WERI-Rb-1 (cell line): ENCODE measurements at places on chromosomes 5 and 9.

- DNase-seq: no peak
Measured at GRCh38 chr5:123104607-123105006, 15.6 kb downstream of the PRDM6 start.

DNA sequence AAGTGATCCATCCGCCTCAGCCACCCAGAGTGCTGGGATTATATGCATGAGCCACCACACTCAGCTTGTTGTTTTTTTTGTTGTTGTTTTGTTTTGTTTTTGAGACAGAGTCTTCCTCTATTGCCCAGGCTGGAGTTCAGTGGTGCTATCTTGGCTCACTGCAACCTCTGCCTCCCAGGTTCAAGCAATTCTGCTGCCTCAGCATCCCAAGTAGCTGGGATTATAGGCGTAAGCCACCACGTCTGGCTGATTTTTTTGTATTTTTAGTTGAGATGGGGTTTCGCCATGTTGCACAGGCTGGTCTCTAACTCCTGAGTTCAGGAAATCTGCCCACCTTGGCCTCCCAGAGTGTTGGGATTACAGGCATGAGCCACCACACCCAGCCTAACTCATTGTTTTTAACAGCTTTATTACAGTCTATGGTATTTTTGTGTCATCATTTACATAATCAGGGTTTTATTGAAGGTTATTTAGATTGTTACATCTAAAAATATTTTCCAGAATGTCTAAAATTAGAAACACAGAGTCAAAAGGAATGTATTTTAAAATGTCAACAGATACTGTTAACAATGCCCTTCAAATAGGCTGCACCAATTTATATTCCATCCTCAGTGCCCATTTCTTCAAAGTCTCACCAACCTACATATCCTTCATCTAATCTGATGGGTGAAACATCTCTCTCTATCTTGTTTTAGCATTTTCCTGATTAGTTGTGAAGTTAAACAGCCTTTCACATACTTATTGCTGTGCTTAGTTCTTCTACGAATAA is 18.6 kb downstream of the KIF3A start:
- DNase-seq: no peak

- DNase-seq: no peak
Measured at GRCh38 chr5:149860801-149861322, 83.7 kb downstream of the PDE6A start.

DNA sequence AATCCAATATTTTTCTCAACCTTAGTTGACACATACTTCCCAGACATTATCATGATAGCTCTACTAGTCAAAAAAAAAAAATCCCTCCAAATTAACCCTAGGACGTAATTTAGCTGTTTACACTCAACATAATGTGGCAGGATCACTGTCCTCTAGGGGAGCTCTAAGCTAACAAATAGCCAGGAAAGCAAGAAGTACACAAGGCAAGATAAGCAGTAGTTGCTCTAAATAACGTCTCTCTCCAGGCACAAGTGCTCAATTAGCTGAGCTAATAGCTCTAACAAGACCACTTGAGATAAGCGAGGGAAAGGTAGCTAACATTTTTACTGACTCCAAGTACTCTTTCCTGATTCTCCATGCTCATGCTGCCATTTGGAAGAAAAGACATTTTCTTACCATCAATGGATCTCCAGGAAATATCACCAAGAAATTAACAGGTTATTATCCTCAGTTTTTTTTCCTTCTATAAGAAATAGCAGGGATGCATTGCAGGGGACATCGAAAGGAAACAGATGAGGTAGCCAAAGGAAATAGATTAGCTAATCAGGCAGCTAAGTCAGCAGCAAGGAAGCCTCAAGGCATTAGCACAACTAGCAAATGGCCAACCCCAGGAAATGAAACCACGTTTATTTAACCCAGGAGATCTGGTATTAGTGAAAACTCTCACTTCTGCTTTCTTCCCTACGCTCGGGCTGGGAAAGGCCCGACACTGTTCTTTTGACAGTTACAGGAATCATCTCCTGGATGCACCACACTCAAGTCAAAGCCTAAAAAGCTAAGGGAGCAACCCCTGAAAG is 614.1 kb downstream of the PTPRD start:
- no peak for DNase-seq

- DNase-seq: no peak
Measured at GRCh38 chr5:160471761-160472160, 50.1 kb downstream of the PTTG1 start.

GRCh38 chr9:109742776-109743348 is 37.1 kb upstream of the PALM2AKAP2 start:
- no peak for DNase-seq

DNA sequence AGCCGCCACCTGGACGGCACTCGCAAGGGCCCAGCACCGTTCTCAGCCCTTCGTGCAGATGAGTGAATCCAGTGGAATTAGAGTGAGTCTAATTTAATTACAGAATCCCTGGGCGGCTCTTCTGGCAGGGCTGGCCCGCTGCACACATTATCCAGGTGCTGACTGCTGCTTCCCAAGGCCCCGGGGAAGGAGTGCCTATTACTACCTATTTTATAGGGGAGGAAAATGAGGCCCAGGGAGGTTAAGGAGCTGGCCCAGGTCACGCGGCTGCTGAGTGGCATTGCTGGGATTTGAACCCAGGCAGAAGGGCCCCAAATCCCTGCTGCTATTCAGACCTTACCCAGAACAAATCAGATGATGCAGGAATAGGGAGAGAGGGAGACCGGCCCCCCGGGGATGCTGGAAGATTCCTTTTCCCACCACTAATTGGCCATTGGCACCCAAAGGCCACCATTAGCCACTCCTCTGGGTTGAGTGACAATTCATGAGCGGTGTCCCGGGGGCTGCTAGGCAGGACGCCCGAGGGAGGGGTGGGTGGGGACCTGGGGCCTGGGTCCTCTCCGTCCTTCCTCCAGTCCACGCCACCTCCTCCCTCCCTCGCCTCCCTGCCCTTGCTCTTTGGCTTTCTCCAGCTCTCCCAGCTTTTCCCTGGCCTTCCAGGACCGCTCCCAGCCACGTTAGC is 10.3 kb upstream of the QRFP start:
- peak; percentile 47 for DNase-seq

DNA sequence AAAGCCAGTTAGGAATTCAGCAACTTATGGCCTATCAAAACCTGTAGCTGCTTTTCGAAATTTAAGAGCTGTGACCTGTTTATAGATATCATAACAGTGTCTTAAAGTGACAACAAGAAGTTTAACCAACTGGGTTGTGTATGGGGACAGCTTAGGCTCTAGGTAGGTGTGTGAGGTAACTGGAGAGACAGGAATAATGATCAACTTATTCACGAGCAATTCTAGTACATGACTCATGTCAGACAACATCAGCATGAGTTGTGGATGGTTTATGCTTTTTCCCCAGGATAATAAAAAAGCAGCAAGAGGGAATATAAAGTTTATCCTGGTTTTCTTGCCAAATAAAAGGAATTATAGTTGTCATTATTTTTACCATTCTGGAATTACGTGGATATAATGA is 88.6 kb downstream of the GDNF start:
- DNase-seq: no peak

- DNase-seq: no peak
Measured at GRCh38 chr9:97558701-97559101, 57.2 kb downstream of the TMOD1 start.

DNA sequence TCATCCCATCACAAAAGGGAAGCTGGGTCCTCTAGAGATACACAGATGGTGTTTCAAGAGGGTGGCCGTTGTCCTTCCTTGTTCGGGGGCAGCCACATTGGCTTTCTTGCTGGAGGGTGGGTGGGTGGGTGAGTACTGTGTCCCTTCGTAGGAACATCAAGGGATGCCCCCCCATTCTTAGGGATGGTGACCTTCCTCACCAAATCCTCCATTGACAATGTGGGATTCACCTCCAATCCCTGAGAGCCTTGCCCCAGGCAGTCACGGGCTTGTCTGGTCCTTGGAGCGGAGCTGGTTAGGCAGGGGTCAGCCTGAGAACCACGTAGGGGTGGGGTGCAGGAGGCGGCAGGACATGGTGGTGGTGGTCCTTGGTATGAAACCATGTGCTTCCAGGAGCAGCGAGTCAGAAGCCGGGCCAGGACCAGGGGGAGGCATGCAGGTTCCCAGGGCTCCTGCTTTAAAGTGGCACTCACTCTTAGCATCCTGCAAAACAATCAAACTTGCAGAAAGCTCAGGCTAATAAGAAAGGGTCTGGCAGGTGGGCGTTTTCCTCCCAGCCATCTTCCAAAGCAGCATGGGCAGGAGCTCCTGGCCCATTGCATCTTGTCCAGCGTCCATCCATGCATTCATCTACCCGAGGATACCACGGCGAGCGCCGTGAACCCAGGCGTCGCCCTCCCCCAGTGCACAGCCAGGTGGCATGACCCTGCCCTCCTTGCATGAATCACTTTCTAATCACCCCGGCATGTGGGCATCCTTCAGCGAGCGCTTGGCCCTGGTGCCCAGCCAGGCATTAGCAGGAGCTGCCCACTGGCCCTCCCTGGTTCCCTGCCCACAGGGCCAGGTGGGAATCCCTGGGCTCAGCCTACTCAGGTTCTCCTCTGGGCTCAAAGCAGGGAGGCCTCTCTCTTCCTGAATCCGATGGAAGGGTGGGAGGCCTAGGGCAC is 76.4 kb downstream of the NTNG2 start:
- no peak for DNase-seq

DNA sequence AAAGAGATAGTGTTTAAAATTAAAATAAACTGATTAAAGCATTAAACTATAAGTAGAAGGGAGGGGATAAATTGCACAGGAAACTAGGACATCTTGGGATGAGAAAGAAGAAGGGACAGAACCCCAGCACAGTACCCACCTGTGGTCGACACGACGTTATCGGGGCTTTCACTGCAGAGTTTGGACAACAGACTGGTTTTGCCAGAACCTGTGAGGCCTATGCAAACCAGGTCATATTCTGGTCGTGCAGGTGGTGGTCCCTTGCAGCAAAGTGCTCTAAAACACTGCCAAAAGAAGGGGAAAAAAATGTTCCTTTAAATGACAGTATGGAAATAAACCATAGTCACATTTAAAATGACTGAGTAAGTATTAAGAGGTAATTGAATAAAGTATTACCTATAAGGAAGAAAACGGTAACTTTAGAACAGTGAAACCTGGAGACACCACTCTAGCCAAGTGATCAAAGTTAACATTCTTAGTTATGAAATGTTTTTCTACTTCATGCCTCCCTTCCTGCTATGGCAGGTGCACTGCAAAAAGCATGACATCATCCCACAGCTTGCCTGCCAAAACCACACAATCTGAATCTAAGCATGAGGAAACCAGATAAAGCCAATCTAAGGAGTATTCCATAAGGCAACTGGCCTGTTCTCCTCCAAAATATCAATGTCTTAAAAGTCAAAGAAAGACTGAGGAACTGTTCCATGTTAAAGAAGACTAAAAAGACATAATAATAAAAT is 138.6 kb downstream of the ARL15 start:
- no peak for DNase-seq

DNA sequence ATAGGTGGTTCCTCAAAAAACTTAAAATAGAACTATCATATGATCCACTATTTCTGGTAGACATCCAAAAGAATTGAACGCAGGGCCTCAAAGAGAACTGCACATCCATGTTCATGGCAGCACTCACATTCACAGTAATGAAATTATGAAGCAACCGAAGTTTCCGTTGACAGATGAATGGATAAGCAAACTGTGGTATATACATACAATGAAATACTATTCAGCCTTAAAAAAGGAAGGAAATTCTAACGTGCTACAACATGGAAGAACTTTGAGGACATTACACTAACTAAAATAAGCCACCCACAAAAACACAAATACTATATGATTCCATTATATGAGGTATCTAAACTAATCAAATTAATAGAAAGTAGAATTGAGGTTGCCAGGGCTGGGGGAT is 18.5 kb downstream of the CENPK start:
- DNase-seq: no peak

DNA sequence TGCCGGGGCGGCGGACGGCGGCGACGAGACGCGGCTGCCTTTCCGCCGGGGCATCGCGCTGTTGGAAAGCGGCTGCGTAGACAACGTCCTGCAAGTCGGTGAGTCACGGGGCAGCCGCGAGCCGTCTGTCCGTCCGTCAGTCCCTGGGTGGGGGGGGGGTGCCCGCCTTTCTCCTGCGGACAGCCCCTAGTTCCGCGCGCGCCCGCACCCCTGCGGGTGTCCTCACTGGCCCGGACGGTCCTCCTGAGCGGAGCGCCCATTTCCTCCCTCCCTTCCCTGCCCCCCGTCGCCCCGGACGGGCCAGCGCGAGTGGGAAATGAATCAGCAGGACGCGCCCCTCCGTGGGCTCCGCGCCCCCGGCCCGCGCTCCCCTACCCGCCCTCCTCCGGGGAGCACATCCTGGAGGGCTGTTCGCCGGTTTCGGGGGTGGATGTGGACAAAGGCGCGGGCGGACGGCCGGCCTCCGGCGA is 828 bp downstream of the ZSWIM6 start:
- peak; percentile 40 for DNase-seq

- DNase-seq: peak; percentile 28
Measured at GRCh38 chr5:169980418-169981053, at the start of gene INSYN2B. Gene INSYN2B (minus strand): TSS chr5:169980495. CDS start chr5:169883898, 96,597 bp downstream.

GRCh38 chr5:170860818-170861666 is 776 bp upstream of the RANBP17 start:
- DNase-seq: no peak

- no peak for DNase-seq
Measured at GRCh38 chr5:40446910-40447309, 232.8 kb upstream of the PTGER4 start.

GRCh38 chr5:97536683-97537082 is 353.6 kb upstream of the RIOK2 start:
- no peak for DNase-seq

GRCh38 chr9:10804486-10804885 is 191.7 kb upstream of the PTPRD start:
- no peak for DNase-seq

GRCh38 chr5:59830536-59831200 is 62.9 kb downstream of the PDE4D start:
- no peak for DNase-seq

- no peak for DNase-seq
Measured at GRCh38 chr5:181134259-181134658, 3.3 kb upstream of the OR2V1 start.
